ENCODE measurements at places on chromosomes 13 and 19.

- DNase-seq: no peak
Measured at GRCh38 chr13:75725736-75726135, 89.6 kb downstream of the LMO7 start.

DNA sequence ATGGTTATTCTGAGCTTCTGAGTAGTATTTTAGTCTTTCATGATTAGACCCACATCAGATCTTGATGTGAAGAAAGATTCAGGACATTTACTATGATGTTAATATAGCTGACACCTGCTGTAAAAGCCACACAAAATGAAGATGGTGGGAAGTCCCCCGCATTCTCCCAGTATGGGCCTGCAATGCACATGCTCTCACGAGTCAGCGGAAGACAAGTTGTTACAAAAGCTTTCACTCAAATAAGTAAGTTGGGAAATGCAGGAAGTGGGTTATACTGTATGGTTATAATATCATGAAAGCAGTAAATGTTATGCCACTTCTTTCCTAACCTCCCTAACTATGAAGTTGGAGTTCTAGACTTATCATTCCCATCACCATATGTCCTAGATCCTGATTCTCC lies 171.9 kb downstream of the KLF5 start:
- no peak for DNase-seq

GRCh38 chr13:60152904-60153303 lies 10.8 kb downstream of the DIAPH3 start:
- no peak for DNase-seq

DNA sequence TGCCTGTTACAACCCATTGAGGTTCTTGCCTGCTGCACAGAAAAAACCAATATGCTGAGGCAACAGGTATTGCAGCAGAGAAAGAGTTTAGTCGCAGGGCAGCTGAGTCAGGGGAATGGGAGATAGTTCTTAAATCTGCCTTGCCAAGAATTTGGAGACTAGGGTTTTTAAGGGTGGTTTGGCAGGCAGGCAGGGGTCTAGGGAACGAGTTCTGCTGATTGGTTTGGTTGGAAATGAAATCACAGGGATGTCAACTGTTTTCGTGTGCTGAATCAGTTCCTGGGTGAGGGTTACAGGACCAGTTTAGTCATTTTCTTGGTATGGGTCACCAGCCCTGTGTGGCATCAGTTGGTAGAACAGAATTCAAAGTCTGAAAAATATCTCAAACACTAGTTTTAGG lies 36.6 kb downstream of the PDS5B start:
- DNase-seq: no peak

GRCh38 chr19:45097776-45098520 lies 5.0 kb downstream of the PPP1R37 start:
- no peak for DNase-seq

DNA sequence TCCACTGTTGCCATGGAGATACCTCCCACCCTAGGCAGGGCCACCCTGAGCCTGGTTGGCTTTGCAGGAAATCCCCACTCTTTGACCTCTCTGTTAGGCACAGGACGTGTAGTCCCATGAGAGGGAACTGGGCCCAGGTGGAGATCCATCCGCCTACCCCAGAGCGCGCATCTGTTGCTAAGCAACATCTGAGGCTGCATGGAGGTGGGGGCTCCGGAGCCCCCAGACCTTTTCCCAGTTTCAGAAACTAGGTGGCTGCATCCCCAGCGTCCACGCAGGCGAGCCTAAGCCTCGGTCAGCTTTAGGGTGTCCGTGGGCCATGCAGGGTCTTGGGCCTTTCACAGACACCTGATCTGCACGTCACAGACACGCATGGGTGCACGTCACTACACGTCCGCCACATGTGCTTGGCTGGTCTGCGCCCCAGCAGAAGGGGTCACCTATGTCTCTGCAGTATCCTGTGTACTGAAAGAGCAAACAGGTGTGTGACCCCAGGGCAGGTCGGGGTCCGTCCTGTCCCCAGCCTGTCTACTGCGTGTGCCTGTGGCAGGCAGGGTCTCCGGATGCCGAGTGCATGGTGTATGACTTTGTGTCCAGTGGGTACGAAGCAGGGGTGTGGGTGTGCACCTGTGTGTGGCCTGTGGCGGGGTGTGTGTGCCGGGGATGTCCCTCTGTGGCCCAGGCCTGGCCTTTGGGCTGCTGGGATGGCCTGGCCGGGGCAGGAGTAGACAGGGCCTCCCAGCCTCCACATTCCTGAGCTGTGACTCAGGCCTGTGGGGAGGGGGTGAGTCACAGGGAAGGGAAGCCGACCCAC lies 4.1 kb upstream of the CIRBP start:
- no peak for DNase-seq

- no peak for DNase-seq
Measured at GRCh38 chr19:33388231-33388724, 14.8 kb downstream of the CEBPG start.

DNA sequence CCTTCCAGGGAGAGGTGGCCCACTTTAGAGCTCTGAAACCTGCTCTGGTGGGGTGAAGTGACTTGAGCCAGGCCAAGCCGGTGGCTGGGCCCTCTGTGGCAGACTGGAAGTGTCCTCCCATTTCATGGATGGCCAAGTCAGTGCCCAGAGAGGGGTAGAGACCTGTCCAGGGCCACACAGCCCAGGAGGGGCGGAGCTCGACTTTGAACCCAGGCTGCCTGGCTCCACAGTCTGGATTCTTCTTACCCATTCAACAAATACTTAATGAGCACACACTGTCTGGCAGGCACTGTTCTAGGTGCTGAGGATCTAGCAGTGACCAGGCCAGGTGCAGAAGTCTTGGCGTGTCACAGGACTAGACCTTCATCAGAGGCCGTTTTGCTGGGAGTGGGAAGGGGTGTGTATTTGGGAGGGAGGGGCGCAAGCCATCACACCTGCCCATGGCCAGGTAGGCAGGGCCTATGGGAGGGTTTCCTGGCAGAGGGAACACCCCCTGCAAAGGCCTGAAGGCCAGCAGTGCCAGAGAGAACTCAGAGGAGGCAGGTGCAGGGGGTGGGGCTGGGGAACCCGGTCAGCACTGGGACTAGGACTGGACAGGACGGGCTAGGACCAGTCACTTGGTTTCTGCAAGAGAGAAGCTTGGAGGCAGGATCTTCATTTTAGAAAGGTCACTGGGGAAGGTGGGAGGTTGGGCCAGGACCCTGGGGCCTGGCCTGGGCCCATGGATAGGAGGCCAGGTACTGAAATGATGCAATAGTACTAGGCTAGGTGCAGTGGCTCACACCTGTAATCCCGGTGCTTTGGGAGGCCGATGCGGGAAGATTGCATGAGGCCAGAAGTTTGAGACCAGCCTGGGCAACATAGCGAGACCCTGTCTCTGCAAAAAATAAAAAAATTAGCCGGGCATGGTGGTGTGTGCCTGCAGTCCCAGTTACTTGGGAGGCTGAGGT lies 31.8 kb downstream of the DNM2 start:
- no peak for DNase-seq

DNA sequence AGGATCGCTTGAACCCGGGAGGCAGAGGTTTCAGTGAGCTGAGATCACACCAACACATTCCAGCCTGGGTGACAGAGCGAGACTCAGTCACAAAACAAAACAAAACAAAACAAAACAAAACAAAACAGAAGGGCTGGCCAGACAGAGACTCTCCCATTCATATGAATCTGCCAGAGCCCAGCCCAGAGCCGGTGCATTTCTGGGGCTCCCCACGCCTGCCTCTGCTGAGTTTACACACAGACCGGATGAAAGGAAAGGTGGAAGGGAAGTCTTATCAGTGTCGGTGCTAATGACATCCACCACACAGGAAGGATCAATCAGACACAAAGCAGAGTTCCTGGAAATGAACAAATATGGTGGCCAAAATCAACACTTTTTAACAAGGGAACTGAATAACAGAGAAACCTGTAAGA lies 6.8 kb downstream of the TRAPPC6A start:
- no peak for DNase-seq

GRCh38 chr13:113929628-113930615 lies 44.0 kb downstream of the C13orf46 start:
- no peak for DNase-seq

DNA sequence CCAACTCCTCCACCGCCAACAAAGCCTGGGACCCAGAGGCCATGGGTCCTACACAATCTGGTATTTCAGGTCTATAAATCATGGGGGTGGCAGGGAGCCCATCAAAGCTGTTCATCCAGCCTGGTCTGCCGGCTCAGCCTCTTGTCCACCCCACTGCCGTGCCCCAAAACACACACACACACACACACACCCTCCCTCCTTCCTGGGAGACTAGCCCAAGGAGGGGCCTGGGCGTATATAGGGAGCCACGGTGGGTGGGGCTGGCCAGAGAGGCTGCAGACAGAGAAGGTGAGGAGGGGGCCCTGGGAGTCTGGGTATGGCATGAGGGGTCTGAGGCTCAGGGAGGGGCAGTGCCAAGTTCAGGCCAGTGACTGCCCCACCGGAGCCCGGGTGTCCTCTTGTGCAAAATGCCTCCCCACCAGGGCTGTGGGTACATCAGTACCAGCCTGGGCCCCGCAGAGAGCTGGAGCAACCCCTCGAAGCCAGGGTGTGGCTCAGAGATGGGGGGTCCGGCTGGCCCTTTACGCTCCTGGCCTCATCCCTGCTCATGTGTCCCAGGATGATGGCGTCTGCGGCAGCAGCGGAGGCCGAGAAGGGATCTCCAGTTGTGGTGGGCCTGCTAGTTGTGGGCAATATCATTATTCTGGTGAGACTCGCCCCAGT lies at the start of gene UPK1A:
UPK1A (plus strand) TSS at position 267 of the 663 bp plus-strand sequence; CDS start at position 563, 296 bp downstream.
- no peak for DNase-seq

DNA sequence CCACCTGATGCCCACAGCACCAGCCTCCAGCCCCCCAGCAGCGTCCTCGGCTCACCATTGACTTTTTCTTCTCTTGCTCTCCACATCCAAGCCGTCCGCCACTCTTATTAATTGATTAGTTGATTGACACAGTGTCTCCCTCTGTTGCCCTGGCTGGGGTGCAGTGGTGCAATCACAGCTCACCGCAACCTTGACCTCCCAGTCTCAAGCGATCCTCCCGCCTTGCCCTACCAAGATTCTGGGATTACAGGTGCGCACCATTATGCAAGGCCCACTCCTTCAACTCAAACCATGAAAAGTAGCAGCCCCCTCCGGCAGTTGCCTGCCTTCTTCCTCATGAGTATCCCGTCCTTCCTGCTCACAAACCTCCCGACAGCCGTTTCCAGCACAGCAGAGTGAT lies 921 bp upstream of the TEX29 start:
- no peak for DNase-seq
